ENCODE measurements at places on chromosomes 11 and 22.
A peak's percentile ranks its signal among the peaks of the same experiment; 100 is the strongest.

DNA sequence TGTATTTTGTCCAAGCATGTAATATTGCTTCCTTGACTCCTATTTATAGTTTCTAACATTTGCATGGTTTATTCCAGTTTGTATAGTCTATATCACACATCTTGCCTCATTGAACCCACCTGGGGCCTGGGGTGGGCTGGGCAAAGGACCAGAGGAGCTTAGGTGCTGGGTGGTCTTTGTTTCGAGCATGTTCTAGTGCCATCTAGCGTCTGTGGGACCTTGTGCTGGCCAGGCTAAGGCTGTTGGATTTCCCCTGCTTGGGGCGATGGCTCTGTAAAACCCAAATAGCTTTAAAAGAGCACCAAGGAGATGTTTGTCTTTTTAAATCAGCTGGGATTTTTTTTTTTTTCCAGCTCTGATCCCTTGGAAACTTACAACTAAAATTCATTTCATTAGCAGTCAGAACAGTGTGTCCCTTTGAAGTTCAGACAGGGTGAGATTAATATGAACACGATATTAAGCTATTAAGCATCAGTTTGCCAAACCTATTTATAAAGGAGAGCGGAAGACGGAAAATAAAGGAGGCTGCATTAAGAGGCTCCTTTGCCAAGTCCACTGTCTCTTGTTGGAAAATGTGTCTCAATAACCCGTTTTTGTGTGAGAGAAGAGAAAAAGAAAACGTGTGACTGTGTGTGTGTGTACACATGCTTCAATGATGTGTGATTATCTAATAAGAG, 157.4 kb downstream of the COMMD9 start:
- peaks cover 10% of the 10 kb centered on the region for H3K27me3 ChIP-seq
- DNase-seq: peak; percentile 43
- no peaks in the 10 kb centered on the region for H3K4me1 ChIP-seq
- H3K27ac ChIP-seq: no peak overlapping the region
- no peak overlapping the region for H3K4me3 ChIP-seq
- H3K36me3 ChIP-seq: no peaks in the 10 kb centered on the region

DNA sequence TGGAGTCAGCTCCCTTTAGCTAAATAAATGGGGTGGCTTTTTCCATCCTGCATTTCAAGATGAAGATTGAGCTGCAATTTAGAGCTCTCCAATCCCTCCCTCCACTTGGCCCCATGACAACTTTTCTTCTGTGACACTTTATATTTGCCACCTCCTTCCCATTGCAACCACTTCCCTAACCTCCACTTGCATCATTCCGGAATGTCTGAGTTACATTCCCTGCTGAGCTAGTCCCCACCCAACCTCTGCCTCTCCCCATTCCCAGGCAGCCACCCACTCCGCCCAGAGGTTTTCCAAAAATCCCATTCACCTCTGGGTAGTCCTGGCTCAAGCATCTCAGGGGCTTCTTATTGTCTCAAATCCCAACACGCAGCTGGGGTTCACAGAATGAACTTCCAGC, 24.7 kb downstream of the PC start:
- peaks cover 12% of the 10 kb centered on the region for H3K27me3 ChIP-seq
- H3K27ac ChIP-seq: no peak overlapping the region
- no peaks in the 10 kb centered on the region for H3K36me3 ChIP-seq
- no peak overlapping the region for H3K4me3 ChIP-seq
- no peaks in the 10 kb centered on the region for H3K4me1 ChIP-seq
- DNase-seq: no peak

DNA sequence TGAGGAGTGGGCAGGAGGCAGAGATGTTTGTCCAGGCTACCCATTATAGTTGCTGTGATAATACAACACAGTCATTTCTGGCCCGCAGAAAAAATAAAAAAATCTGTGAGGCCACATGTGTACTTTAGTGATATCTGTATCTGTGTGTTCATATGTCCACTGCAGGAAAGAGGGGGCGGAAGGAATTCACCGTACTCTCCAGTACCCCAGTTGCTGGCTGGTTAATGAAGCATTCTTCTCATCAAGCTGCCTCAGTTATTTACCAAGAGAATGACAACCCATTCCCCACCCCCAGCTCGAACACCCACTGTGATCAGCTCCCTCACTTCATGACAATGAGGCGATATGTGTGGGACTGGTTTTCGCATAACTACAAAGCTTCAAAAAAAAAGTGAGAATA, 309.3 kb downstream of the SOX6 start:
- H3K4me1 ChIP-seq: no peaks in the 10 kb centered on the region
- DNase-seq: no peak
- no peak overlapping the region for H3K4me3 ChIP-seq
- H3K27ac ChIP-seq: no peak overlapping the region

- H3K27ac ChIP-seq: no peak overlapping the region
- H3K4me1 ChIP-seq: peaks cover 8% of the 10 kb centered on the region
- no peaks in the 10 kb centered on the region for H3K36me3 ChIP-seq
- H3K27me3 ChIP-seq: peaks cover 15% of the 10 kb centered on the region
Observed at GRCh38 chr11:7892059-7892699, 38.9 kb downstream of the OR10A6 start.

DNA sequence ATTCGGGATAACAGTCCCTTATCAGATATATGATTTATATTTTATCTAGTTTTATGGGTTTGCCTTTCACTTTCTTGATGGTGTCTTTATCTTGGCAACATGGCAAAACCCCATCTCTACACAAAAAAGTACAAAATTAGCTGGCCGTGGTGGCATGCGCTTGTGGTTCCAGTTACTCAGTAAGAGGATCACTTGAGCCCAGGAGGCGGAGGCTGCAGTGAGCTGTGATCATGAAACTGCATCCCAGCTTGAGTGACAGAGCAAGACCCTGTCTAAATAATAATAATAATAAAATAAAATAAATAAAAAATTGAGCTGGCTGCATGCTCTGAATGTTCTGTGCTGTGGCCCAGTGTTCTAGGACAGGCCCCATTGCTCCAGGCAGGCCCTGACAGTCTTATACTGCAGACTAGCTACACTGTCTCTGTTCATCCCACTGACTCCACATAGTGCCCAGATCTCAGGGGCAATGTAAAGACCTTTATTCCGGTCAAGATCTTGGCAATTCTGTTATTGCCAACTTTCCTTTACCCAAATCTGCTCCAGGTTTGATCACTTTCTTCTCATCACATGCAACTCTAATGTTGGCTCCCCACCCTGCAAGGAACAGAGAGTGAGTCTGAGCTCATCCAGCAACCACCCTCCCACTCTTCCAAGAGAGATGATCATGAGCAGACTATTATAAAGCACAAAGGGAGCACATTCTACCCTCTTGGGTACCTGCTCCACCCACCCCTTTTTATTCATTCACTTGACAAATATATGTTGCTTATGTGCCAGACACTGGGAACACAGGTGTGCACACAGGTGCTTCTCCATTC, 8.8 kb downstream of the HSPA8 start:
- no peaks in the 10 kb centered on the region for H3K27me3 ChIP-seq
- no peak overlapping the region for H3K4me3 ChIP-seq
- peaks cover 35% of the 10 kb centered on the region for H3K4me1 ChIP-seq
- H3K27ac ChIP-seq: no peak overlapping the region
- peaks cover 37% of the 10 kb centered on the region for H3K36me3 ChIP-seq

GRCh38 chr11:10534316-10534715, 6.7 kb downstream of the RNF141 start:
- H3K4me3 ChIP-seq: no peak overlapping the region
- H3K27me3 ChIP-seq: no peaks in the 10 kb centered on the region
- no peak overlapping the region for H3K27ac ChIP-seq
- DNase-seq: no peak
- peaks cover 12% of the 10 kb centered on the region for H3K4me1 ChIP-seq

GRCh38 chr11:104546501-104546900, 351.8 kb downstream of the CASP12 start:
- DNase-seq: no peak
- H3K4me1 ChIP-seq: peaks cover 3% of the 10 kb centered on the region
- no peaks in the 10 kb centered on the region for H3K36me3 ChIP-seq
- H3K27me3 ChIP-seq: no peaks in the 10 kb centered on the region
- H3K27ac ChIP-seq: no peak overlapping the region

All from activated CD8-positive, alpha-beta memory T cell treated with anti-CD3 and anti-CD28 coated beads, Interleukin-2, amount 10 ng/mL, durations not matched to agents 7 days and 5 days (primary cell).